RCC 7860 (cell line): ENCODE measurements at places on chromosomes 4 and X.
A peak's percentile ranks its signal among the peaks of the same experiment; 100 is the strongest.

DNA sequence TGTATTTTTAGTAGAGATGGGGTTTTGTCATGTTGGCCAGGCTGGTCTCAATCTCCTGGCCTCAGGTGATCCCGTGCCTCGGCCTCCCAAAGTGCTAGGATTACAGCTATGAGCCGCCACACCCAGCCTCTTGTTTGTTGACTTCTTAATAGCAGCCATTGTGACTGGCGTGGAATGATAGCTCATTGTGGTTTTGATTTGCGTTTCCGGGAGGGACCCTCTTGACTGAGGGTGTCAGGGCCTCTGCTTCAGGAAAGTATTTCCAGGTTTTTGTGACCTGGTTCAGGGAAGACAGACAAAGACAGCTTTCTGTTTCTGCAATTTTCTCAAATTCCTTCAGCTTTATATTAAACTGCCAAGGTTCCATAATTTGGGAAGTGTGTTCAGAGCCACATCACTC is 15.1 kb downstream of the CSF2RA start:
- DNase-seq = no peak

GRCh38 chr4:72886602-72887001 is 182.9 kb downstream of the COX18 start:
- DNase-seq = no peak

DNA sequence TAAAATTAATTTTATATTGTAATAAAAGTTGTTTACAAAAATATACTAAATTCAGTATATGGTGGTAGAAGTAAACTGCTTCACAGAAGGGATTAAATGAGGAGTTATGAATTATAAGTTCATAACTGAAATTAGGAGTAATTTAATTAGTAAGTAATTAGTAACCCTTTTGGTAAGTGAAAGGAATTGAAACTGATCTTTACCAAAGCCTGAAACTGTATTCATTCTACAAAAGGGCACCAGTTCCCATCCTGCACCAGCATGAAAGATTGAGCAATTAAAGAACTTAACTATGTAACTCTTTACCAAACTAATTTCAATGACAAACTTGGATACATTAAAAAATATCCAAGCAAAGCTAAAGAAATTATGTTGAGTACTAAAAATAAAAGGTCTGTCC is 8.2 kb downstream of the MED14 start:
- DNase-seq = no peak

DNA sequence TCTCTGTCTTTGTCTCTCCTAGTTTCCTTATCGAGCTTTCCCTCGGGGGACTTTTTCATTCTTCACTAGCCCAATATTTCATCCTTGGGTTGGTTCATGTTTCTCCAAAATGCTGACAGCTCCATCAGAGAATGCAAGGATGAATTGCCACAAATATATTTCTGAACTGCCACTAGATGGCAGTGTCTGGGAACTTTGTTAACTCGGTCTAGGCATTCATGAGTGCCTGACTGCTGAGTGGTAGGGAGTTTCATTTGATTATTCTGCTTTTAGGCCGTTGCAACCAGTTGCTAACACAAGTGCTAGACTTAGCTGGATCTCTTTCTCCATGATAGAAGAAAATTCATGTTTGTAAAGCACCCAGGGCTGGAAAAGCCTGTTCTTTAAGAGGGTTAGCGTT is 73.5 kb upstream of the RAP2C start:
- peak; percentile 17 for DNase-seq

GRCh38 chr4:37977471-37978247 is 17.5 kb downstream of the PTTG2 start:
- DNase-seq = peak; percentile 56

- DNase-seq = no peak
These were observed 145.1 kb downstream of the COL4A5 start for GRCh38 chrX:108584617-108585211.

DNA sequence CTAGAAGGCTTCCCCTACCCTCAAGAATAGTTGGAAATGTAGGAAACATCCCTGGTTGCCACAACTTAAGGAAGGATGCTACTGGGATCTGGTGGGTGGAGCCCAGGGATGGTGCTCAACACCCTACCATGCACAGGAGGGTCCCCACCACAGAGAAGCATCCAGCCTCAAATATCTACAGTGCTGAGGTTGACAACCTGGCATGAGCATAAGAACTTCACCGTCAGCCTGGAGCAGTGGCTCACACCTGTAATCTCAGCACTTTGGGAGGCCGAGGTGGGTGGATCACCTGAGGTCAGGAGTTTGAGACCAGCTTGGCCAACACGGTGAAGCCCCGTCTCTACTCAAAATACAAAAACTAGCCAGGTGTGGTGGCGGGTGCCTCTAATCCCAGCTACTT is 24.0 kb upstream of the ASMTL start:
- DNase-seq = no peak

DNA sequence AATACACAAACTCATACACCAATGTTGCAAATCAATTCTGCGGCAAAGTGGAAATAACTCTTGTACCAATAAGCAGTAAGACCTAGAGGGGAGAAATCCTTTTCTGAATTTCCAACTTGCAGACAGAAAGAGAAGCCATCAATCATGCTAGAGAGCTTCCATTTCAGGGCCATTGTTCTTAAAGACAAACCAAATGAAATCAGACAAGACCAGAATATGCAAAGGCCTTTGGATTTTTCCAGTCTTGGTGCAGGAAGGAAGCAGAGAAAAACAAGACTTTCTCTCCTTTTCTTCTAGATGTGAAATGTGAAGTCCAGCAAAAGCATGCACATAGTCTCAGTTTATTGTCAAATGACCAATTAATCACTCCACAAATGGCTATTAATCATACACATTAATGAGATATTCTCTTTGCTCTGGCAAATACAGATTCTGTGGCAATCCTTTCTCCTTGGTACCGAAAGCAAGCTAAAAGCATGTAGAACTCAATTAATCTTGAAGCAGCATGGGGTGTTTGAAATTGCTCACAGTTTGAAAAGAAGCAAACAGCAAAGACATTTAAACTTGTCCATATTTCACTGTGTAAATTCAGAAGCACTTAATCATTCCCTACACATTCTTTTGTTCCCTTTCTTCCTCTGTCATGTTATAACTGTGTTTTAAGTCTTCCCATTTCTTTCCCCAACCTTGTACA is 466.1 kb downstream of the GPAT3 start:
- no peak for DNase-seq

GRCh38 chrX:15116900-15117299 is 153.0 kb downstream of the ASB9 start:
- DNase-seq = no peak

- DNase-seq = no peak
These were observed 11.6 kb downstream of the PDZD4 start for GRCh38 chrX:153818571-153819383.

DNA sequence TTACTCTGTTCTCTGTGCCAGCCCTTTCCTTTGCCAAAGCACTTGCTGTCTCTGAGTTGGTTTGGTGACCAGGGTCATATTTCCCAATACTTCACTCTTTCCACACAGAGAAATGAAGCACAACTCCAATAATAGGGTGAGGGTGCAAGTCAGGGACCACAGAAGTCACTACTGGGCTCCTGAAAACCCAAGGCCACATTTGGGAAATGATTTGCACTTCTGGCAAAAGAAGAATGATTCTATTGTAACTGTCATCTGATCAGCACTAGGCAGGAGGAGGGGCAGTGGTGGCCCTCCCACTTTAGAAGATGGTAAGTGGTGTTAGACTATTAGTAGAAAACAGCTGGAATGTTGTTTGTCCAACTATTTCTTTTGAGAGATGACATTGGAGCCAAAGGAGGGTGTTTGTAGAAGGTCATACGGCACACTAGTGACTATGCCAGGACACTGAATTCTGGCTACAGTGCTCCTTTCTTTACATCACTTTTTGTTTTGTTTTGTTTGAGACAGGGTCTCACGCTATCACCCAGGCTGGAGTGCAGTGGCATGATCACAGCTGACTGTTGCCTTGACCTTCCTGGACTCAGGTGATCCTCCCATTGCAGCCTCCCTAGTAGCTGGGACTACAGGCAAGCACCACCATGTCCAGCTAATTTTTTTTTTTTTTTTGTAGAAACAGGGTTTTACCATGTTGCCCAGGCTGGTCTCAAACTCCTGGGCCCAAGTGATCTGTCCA is 10.8 kb upstream of the HADH start:
- DNase-seq = no peak

GRCh38 chr4:42070463-42070862 is 80.1 kb downstream of the SLC30A9 start:
- DNase-seq = no peak

- no peak for DNase-seq
These were observed 1.0 kb downstream of the RASGEF1B start for GRCh38 chr4:81470456-81471297.

DNA sequence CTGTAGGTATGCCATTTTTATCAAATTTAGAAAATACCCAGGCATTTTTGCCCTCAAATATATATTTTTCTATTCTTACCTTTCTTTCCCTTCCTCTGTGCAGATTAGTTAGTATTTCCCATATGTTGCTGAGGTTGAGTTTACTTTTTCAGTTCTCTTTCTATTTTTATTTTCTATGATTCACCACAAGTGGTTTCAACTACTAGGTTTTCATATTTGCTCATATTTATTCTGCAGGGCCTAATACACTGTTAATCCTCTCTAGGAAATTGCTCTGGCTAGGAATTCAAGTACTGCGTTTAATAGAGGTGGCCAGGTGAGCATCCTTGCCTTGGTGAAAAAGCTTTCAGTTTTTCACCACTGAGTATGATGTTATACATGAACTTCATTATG is 1535.3 kb upstream of the PCDH10 start:
- no peak for DNase-seq

DNA sequence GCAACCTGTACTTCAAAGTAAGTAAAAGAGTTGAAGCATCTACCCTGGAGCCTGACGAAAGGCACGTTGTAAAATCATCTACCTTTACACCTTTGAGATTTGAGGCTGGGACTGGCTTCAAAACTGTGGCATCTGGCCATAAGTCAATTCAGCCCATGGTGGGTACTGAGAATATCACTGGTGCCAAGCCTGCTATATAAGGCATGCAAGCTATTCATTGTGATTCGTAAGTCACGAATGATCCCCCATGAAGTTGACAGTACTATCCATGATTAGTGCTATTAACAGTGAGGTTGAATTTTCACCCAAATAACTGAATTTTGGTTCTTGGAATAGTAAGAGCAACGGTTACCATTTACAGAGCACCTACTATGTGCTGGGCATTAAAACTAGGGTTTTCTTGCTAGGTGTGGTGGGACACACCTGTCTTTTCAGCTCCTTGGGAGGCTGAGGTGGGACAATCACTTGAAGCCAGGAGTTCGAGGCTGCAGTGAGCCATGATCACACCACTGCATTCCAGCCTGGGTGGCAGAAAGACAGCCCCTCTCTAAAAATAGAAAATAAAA is 39.8 kb downstream of the IRF2 start:
- no peak for DNase-seq

DNA sequence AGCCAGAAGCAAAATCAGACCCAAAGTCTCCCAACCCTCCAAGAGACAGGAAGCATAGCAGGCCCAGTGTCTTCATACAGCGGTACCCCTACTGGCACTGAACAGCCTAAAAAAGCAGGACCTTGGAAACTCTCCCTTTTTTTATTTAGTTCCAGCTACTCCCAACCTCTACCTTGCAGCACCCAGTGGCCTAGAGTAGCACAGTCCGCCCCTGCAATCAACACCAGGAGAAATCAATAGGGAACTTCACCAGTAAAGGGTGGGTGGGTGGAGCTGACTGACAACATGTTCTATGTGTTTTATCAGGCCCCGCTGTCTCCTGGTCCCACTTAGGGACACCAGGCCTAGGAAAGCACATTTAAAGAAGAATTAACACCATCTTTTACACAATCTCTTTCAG is 378.5 kb upstream of the CT83 start:
- no peak for DNase-seq

- DNase-seq = no peak
These were observed 820.8 kb upstream of the GRIA3 start for GRCh38 chrX:122363112-122363795.

DNA sequence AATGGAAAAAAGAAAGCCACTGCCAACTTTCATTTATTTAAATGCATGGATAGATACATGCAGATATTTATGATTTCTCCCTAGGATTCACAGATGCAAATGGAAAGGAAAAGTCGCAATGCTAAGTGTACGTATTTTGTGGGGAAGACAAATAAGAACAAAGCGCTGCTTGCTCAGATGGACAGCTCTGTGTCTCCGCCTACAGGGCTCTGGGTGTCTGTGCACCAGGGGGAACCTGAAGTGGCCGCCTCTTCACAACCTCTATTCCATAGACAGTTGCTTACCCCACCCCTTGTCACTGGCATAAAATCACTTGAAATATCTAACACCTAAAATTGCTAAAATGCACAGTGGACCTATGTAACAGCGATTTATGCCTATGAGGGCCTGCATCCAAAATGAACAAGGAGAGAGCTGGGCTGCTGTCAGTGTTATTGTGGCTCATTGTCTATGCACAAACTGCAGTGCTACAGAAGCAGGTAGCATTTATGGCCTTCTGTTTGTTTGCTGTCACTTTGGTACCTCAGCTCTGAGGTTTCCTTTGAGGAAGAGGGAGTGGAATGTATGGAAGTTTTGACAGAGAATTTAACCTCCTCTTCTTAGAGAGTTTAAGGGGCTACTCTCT is 58.6 kb upstream of the PAGE1 start:
- peak; percentile 6 for DNase-seq

GRCh38 chrX:97597954-97598353 is 714.2 kb downstream of the RPA4 start:
- DNase-seq = no peak

DNA sequence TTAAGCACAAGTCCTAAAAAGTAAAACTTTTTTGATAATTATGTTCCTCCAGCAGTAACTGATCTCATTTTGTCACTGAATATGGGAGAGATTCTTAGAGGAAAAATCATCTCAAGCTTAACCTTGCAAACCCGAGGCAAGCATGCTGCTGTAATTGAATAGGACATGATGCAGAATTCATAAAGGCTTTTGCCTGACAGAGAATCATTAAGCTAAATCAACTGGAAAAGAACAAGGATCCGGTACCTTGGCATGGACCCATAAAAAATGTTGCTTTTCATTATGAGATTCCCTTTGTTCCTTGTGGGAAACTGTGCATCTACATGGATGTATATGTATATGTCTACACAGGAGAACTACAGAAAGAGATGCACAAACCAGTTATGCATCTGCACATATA is 149.1 kb downstream of the PAPSS1 start:
- no peak for DNase-seq

DNA sequence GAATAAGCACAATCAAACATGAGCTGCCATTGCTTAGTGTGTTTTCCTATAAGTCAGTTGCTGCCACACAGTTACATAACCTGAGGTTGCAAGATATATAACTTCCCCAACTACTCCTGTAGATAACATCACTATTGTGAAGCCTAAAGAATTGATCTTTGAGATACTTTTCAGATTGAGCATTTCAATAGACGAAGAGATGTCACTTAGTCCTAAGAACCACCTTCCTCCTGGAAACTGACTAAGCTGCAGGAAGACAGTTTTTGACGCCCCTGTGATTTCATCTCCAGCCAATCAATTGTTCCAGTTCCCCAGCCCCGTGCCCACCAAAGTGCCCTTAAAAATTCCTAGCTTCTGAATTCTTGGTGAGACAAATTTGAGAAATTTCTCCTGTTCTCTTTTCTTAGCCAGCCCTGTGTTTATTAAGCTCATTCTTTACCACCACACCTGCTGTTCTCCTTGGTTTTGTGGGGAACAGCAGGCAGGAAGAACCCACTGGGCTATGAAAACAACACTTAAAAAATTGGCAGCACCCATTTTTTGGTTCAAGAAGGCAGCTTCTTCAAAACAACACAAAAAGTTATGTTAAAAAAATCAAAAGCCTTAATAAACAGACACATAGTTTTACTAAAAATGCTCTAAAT is 317.1 kb upstream of the PABPC4L start:
- no peak for DNase-seq
